ENCODE measurements at places on chromosomes 3 and 15.
A peak's percentile ranks its signal among the peaks of the same experiment; 100 is the strongest.

GRCh38 chr15:58119016-58119415 lies 19.2 kb upstream of the AQP9 start:
- DNase-seq = no peak

DNA sequence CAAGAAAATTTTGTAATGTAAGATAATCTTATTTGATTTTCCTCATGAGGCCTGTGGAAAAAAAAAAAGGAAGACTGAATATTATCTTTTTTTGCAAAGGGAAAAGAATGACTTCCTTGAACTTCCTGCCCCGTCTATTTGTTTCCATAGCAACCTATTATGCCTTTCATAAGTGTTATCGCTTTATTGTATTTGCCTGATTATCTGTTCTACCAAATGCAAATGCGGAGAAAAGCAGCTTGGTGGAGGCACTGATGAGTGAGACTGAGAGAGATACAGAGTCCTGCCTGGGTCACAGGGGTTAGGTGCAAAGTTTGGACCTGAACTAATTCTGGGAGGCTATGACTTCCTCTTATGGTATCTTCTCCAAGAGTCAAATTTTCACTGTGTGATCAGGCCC lies 334.0 kb upstream of the KCNMB2 start:
- no peak for DNase-seq

DNA sequence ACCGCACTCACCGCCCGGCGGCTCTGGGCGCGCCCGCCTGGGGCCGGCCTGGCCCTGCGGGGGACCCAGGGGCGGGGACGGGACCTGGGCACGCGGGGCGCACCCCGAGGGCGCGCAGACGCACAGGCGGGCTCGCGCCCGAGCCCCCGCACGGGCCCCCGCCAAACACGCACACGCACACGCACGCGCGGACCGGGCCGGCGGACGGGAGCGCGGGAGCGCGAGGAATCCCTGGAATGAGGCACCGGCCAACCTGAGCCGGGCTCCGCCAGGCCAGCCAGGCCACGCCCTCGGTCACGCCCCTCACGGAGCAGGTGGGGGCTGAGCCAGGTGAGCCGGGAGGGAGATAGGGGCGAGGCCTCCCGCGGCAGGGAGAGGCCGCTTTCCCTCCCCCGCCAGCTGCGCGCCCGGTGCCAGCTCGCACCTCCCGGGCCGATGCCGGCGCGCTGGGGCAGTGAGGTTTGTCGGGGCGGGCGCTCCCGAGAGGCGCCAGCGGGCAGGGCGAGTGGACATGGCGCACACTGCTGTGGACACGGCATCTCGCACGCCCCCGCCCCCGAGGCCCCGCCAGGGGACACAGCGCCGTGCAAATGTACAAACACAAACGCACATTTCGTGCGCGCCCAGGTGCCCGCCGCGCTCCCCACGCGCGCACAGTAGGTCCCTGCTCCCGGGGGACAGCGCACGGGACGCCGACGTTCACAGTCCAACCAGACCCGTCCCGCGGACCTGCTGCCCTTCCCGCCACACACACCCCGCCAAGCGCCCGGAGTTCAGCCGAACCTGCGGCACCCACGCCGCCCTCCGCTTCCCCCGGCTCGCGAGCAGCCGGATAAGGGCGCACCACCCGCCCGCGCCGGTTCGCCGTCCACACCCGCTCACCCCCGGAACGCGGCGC lies 75.9 kb upstream of the VGLL4 start:
- DNase-seq = peak; percentile 72

- no peak for DNase-seq
Measured at GRCh38 chr15:58678683-58679082, 70.8 kb downstream of the ADAM10 start.

GRCh38 chr15:90248789-90249202 lies 560 bp upstream of the TTLL13 start:
- no peak for DNase-seq

- DNase-seq = no peak
Measured at GRCh38 chr3:38645076-38645475, 4.4 kb downstream of the SCN5A start.

DNA sequence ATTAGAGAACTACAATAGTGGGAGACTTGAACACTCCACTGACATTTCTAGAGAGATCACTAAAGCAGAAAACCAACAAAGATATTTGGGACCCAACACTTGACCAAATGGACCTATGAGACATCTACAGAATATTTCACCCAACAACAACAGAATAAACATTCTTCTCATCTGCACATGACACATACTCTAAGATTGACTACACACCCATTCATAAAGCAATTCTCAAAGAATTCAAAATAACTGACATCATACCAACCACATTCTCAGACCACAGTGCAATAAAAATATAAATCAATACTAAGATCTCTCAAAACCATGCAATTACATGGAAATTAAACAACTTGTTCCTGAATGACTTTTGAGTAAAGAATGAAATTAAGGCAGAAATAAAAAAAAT lies 473.7 kb downstream of the LPP start:
- DNase-seq = no peak

- DNase-seq = no peak
Measured at GRCh38 chr3:71227270-71227661, 356.3 kb downstream of the FOXP1 start.

DNA sequence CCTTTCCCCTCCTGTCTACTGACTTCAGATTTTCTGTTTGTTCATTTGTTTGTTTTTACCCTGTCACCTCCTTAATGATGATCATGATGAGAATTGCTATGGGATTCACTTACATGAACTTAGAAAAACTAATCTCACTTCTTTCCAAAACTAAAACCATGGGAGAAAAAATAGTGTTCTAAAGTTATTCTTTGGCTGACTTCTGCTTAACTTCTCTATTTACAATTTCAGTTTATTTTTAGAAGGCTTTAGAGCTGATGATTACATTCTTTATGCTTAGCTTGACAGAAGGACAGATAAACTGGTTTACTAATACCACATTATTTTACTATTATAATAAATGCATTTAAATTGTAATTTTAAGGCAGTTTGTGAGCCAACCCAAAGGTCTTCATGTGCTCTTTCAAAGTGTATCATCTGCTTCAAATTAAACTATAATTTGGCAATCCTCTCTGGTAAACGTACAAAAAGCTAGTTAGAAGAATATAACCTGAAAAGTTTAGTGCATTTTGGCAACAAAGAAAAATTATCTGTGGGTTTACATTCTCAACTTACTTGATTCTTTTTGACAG lies 676.8 kb upstream of the UBE2E2 start:
- no peak for DNase-seq

- DNase-seq = no peak
Measured at GRCh38 chr15:57335719-57336118, 40.6 kb upstream of the CGNL1 start.

- no peak for DNase-seq
Measured at GRCh38 chr15:95912280-95912625, 418.2 kb upstream of the NR2F2 start.

- DNase-seq = no peak
Measured at GRCh38 chr15:73704869-73705645, 20.9 kb downstream of the CD276 start.

DNA sequence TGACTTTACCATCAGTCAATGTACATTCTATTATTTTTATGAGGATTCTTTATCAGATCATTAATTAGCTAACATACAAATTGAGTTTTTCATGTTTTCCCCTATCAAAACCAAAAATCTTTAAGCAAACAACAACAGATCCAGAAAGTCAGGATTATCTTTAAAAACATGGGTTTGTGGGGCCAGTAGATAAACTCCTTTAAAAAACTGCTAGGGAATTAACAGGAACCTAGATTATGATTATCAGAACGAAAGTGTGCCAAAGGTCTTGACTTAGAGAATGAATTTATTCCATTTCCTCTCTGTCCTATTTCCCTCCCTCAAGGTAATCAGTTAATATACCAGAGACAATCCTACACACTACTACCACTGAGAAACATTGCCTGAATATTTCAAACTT lies 13.2 kb upstream of the CCDC13 start:
- DNase-seq = no peak

- DNase-seq = no peak
Measured at GRCh38 chr15:66102563-66103292, 150.8 kb downstream of the MEGF11 start.

GRCh38 chr15:67224889-67225288 lies 29.6 kb downstream of the AAGAB start:
- DNase-seq = no peak

DNA sequence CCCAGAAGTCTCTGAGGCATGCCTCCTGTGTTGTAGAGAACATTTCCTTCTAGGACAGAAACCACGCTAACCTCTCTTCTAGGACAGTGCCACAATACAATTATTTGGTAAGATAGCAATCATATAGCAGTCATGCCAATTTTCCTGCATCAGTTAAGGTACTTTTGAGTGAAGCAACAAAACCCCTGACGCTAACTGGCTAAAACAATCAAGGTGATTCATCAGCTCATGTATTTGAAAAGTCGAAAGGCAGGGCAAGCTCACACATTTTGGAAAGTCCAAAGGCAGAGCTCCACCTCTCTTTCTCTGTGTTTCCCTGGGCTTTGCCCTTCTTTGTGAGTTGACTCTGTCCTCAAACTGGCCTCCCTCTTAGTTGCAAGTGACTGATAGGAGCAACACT lies 10.1 kb downstream of the TERC start:
- DNase-seq = no peak

DNA sequence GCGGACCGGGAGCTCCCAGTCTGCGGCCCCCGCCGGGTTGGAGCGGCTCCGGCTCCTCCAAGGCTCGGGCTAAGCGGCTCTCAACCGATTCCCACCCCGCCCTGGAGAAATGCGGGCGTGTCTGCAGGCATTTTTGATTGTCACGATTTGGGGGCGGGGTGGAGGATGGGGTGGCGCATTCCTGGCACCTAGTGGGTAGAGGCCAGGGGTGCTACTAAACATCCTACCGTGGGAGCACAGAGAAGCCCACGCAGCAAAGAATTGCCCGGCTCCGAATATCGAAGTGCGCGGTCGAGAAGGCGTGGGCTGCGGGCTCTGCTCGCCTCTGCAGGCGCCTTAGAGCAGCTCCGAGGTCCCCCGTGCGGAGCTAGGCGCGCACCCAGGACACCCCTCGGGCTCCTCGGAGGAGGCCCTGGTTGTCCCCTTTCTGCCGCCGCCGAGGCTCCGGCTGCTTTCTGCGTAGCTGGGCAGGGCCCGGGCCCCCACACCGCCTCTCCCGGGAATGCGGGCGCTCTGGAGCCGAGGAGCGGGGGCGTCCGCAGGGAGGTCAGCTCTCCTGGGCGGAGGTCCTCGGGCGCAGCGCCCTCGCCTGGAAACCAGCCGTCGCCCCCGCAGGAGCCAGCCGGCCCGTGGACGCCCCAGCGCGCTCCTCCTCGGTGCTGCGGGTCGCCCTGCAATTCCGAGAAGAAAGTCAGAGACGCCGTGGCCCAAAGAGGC lies 16.5 kb upstream of the LAMP3 start:
- DNase-seq = peak; percentile 26

DNA sequence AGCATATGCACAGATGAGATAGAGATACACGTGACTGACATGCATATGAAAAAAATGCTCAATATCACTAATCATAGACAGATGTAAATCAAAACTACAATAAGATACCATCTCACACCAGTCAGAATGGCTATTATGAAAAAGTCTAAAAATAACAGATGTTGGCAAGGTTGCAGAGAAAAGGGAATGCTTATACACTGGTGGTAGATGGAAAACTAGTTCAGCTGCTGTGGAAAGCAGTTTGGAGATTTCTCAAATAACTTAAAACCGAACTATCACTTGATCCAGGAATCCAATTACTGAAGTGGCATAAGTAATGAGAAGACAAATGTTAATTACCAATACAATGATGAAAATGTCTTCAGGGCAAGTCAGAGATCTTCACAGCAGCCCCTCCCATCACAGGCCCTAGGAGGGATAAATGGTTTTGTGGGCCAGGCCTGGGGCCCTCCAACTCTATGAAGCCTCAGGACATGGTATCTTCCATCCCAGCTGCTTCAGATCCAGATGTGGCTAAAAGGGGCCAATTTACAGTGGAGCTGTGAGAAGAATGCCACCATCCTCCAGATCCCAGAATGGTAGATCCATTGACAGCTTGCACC lies 71.4 kb upstream of the PLSCR4 start:
- no peak for DNase-seq

- DNase-seq = no peak
Measured at GRCh38 chr15:81723701-81724100, 322.1 kb downstream of the MEX3B start.

- no peak for DNase-seq
Measured at GRCh38 chr15:59550956-59551355, 60.6 kb upstream of the GCNT3 start.

DNA sequence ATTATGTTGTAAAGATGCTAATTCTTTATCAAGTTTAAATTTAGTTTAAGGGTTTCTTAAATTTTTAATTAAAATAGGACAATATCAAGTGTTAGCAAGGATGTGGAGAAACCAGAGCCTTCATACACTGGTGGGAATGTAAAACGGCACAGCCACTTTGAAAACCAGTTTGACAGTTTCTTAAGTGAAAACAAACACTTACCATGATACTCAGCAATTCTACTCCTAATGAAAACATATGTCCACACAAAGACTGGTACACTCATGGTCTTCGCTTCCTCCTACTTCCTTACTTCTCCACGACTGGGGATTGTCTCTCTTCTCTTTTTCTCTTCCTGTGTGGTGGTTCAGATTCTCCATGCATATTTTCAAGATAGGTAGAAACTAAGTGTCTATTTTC lies 9.2 kb downstream of the SKIC8 start:
- DNase-seq = no peak

DNA sequence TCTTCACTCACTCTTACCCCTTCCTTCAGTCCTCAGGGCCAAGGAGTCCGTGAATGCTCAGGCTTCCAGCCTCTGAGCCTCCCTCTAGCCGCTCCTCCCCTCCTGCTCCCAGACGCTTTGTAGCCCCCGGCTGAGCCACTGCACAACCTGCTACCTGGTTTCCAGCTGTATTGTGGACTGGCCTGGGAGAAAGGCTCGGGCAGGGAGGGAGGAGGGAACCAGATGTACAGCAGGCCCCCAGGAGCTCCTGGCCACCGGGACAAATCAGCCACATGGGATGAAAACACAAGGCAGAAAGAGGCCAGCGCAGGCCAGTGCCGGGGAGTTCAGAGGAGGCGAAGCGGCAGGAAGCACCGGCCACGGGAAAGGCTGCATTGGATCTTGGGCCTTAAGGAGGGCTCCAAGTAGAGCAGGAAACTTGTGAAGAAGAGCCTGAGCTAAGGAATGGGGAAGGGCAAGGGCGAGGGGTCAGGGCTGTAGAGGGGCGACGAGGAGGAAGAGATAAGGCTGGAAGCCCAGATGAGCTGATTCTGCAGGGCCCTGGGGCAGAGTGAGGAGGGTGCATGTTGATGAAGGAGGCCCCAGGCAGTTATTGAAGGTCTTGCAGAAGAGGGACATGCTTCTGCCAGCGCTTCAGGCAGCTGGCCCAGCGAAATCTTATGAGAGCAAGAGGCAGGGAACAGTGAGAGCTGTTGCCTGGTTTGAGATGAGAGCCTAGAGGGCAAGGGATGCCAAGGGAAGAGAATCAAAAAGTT lies 14.3 kb downstream of the CPN2 start:
- no peak for DNase-seq

- no peak for DNase-seq
Measured at GRCh38 chr3:195416795-195417194, 26.0 kb downstream of the ACAP2 start.

- DNase-seq = no peak
Measured at GRCh38 chr3:61173676-61174075, 77.6 kb downstream of the FHIT start.
